ENCODE measurements at places on chromosomes 16 and 17. TPM values are rescaled to one million over a fixed set of nuclear protein-coding genes. Genes with fewer than 3 reads are reported as not detected.

- DNase-seq = no peak
These were observed 45.3 kb upstream of the MSI2 start for GRCh38 chr17:57210972-57211411.

- no peak for DNase-seq
These were observed 5.7 kb upstream of the CHST4 start for GRCh38 chr16:71520550-71520949.

The CHST5 gene
- not detected for polyA plus RNA-seq

GRCh38 chr17:4038076-4038475, 73.8 kb upstream of the ATP2A3 start:
- no peak for DNase-seq

DNA sequence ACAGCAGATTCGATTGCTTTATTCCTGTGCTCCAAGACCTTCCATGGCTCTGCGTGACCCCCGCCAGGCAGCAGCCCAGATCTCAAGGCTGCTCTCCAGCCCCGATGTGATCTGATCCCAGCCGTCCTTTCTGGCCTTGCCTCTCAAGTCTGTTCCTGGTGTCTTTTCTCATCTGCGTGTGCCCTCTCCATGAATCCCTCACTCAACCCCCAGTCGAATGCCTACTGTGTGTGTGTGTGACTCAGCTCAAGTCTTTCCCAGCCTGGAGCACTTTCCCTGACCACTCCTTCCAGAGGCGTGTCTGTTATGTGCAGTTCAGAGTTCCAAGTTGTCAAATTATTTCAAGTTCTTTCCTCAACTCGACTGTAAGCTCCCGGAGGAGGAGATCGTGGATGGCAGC, 64.0 kb downstream of the MRM1 start:
- DNase-seq = no peak

DNA sequence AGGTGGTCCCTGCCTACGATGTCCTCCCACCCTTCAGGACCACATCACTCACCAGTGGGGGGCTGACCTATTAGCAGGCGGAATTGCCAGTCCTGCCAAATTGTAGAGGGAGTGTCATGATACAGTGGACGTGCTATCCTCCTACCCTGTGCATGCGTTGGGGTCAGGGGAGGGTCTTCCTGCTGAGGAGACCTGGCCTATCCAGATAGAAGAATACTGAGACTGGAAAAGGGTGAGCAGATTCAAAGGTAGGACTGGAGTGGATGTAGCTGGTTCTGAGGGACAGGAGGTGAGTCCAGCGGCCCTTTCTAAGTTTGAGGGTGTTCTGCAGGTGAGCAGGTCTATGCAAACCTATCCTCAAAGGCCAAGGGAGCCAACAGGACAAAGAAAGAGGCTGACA, 8.0 kb downstream of the PRSS41 start:
- no peak for DNase-seq

The INPP5K gene
- 60.8 TPM for polyA plus RNA-seq

DNA sequence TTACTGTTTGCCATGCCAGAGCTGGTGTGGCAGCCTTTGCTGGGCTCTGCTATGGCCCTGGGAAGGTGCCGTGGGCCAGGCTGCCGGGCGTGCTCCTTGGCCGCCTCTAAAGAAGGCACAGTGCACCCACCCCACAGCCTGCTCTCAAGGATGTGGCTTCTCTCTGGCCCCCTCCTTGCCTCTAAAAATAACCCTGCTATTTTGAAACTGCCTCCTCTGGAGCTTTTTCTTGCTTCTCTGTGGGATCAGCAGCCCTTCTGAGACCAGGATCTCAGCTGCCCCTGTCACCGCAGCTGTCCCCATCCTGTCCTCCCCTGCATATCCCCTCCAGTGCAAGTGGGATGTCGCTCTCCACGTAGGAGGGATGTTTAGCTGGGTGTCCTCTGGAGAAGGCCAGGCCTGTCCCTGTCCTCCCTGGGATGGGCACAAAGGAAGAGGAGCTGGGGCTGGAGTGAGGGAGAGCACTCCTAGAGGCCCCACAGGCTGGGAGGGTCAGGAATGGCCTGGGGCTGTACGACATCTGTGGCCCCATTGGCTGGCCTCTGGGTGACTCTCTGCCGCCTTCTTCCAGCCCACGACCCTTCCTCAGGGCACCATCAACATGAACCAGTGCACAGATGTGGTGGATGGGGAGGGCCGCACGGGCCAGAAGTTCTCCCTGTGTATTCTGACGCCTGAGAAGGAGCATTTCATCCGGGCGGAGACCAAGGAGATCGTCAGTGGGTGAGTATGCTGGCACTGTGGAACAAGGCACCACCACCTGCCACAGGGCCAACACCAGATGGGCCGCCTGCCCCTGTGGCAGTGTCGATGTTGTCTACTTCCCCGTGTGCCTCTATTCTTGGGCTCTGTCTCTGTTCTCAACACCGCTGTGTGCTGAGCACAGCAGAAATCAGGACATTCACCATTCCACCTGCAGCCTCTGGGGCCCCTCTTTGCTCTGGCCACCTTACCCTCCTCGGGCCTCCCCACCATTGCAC, 79.7 kb downstream of the PLD6 start:
- no peak for DNase-seq

The TBC1D3K gene
- not detected for polyA plus RNA-seq

GRCh38 chr17:14715561-14715960, 414.7 kb downstream of the HS3ST3B1 start:
- DNase-seq = no peak

The SCGB1C2 gene
- polyA plus RNA-seq = not detected

The FOXC2 gene
- polyA plus RNA-seq = not detected

DNA sequence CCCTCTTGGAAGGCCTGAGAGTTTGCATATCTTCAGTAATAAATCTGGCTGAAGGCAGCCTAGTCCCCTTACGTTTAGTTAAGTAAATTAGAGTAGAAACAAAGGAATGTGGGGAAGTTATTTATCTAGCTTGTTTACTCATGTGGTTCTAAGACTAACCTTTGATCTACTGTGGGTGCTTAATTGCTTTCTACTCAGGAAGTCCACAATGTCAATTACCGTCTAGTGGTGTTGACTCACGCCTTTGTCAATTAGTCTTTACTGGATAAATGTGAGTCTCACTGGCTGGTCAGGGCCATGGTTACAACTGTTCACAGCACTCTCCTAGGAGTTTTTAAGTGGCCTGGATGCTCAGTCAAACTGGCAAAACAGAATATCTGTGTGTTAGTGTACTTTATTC, 2338.4 kb downstream of the TP53TG3F start:
- no peak for DNase-seq

DNA sequence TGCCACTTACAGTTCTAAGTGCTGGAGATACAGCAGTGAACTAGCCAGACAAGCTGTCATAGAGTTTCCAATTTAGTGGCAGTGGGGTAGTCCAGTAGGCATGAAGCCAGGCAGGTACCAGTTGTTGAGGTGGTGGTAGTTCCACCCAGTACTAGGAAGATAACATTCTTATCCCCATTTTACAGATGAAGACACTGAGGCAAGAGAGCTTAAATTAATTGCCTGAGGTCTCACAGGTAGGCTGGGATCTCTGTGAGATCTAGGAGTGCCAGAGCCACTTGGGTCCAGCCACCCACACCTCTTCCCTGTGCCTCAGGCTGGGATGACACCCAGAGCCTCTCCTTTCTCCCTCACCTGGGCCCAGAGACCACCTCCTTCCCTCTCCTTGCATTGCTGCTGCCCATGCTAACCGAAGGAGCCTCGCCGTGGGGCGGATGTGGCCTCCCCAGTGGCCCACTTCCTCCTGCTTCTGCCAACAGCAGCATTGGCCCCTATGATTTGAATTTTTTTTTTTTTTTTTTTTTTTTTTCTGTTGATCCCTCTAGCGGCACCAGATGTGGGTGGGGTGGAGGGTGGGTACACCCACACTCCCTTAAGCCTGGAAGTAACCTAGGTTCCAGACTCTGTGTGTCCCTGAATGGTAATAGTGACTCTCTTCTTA, 114.0 kb downstream of the PRKCB start:
- DNase-seq = peak; percentile 74

DNA sequence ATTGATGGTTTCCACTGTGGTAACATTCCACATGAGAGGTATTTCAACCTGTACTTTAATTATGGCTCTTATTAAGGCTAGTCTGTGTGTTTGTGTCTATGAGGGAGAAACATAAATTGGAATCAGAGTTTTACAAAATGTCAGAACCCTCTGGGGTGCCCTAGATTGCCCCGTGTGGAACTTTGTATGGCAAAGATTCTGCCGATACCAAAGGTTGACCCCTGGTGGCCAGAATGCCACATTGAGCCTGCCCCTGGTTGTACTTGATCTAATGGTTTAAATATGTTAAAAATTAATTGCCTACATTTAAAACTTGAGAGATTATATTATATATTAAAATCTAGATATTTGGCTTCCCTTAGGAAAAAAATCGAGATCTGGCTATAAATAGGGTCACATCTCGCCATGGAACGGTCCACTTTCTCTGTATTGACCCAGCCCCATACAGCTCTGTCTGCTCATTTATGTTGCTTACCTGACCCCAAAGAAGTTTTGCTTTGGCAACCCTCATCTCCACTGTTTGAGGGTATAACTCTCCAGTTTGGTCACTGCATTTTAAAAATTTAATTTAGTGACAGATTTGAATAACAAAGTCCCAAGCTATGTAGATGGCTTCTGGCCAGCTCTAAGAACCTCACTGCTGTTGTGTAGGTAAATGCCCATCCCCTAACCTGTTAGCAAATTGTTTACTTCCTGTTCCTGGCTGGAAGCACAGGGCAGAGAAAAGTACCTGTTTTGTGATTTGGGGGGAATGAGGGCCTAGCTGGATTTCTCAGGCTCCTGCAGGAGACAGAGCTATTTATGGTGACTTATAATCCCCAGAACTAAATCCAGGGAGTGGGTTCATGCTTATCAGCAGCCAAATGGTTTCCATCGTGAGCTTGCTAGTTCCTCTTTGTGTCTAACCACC, 95.0 kb downstream of the PLCG2 start:
- DNase-seq = peak; percentile 64

- DNase-seq = no peak
These were observed 33.7 kb downstream of the HOXB1 start for GRCh38 chr17:48497103-48497502.

DNA sequence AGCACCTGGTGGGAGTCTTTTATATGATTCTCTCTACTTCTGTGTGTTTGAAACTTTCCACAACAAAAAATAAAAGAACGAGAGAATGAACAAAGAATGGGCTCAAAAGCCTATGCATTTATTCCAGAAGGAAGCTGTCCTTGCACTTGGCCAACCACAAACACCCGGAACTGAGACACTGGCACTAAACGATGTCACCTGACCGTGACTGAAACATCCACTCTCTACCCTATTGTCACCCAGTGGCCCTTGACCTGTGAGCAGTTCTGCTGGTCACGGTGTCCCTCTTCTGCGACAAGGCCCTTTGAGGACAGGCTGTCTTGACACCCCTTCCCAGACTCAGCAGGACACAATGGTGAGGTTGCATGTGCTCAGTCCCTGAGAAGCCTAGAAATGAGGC, 56.6 kb downstream of the TEKT5 start:
- no peak for DNase-seq

The NAGLU gene
- polyA plus RNA-seq = 24.9 TPM

GRCh38 chr16:24027466-24027865, 191.7 kb downstream of the PRKCB start:
- DNase-seq = no peak

The HOXB4 gene
- polyA plus RNA-seq = not detected

The KIF19 gene
- not detected for polyA plus RNA-seq

- DNase-seq = no peak
These were observed 502.7 kb upstream of the HSBP1 start for GRCh38 chr16:83305092-83305491.

The FBXL16 gene
- 0.65 TPM for polyA plus RNA-seq

The CCT6B gene
- polyA plus RNA-seq = 4.5 TPM

The RFFL gene
- 22.8 TPM for polyA plus RNA-seq

The UNC13D gene
- 31.5 TPM for polyA plus RNA-seq

- no peak for DNase-seq
These were observed 8.2 kb downstream of the STX1B start for GRCh38 chr16:31002250-31002700.

The RPGRIP1L gene
- 2.0 TPM for polyA plus RNA-seq

GRCh38 chr17:3985846-3986245, 21.6 kb upstream of the ATP2A3 start:
- no peak for DNase-seq

- DNase-seq = no peak
These were observed 21.3 kb downstream of the CYLD start for GRCh38 chr16:50763211-50763610.

DNA sequence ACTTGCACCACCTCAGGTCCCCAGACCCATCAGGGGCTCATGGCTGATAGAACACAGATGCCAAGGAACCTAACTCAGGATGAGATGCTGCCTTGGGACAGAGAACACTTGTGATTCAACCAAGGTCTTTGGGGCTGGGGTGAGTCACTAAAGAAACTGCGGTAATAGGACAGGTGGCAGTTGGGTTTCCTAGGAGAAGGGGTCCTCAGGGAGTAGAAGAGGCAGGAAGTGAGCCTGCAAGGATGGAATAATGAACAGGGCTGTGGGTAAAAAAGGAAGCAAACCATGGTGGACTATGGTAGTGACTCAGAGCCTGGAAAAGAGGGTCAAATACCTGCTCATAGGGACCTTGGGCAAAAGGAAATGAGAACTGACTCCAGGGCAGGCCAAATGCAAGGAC, 6.5 kb upstream of the PNPO start:
- DNase-seq = no peak

The ABI3 gene
- 20.8 TPM for polyA plus RNA-seq

The SBK1 gene
- polyA plus RNA-seq = 0.47 TPM

DNA sequence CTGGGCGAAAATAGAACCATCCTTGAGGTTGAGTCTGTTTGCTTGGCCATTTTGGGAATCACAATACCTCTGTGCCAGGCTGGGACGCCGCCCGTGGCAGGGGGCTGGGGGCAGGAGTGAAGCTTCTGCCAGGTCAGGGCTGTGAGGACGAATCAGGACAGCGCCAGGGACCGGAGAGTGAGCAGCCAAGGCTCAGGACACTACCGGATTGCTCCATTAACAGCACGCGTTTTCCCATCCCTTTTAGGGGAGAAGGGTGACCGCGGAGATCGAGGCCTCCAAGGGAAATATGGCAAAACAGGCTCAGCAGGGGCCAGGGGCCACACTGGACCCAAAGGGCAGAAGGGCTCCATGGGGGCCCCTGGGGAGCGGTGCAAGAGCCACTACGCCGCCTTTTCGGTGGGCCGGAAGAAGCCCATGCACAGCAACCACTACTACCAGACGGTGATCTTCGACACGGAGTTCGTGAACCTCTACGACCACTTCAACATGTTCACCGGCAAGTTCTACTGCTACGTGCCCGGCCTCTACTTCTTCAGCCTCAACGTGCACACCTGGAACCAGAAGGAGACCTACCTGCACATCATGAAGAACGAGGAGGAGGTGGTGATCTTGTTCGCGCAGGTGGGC, 23.4 kb downstream of the C1QTNF1 start:
- no peak for DNase-seq

DNA sequence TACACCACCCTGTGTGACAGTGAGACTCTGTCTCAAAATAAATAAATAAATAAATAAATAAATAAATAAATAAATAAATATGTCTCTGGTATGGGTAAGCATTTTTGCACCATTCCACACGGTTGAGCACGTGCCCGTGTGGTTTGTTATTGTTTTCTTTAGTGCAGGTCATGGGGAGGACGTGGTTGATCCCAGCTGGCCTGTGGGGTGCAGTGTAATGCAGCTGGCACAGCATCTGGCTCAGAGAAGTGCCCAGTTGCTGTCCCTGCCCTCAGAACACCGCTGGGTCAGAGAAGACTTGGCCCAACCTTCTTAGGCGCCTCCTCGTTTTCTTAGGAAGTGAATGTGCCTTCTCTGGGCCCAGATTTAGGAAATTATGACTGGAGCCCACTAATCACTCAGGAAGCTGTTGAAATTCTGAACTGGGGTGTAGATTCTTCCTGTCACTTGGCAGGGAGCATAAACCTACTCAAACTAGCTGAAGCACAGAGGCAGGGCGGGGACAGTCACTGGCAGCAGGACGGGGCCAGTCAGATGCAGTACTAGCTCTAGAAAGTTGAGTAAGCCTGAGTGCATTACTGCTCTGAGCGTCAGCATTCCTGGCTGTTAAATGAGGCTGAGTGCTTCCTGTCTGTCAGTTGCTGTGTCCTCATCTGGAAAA, 85.9 kb downstream of the SNX29 start:
- no peak for DNase-seq

The IRF8 gene
- 712 TPM for polyA plus RNA-seq
